ENCODE measurements at places on chromosomes 6 and 20.

GRCh38 chr20:2521369-2522305 is 12.9 kb upstream of the ZNF343 start:
- DNase-seq, result peak; percentile 33

DNA sequence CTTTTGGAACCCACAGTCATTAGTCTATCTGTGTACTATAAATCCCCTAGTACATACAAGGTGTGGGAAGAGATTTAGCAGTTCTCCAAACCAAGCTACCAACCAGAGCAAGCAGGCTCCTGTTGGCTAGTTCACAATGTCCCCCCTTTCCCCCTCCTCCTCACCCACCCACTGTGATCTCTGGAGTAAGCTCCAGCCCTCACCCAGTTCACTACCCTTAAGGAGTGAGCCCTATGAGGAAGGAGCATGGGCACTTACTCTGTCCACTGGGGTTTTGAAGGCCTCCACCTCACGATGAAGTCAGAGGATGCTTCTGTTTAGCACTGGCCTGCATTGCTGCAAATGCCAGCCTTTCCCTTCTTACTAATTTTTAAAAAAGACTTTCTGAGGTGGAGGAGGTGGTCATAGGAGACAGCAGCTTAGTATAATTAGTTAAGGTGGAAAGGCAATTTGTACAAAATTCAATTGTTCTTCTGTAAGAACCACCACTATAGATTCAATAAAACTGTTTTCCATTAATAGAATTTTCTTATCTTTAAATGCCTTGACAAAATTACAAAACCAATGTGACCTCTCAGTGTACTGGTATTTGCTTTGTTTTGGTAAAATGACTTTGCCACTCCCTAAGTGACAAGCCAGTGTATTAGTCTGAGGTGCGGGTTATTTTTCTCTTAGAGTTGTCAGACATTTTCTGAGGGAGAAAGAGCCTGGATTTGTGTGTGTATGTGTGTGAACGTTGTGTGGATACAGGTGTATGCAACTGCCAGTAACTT is 86.2 kb downstream of the TULP4 start:
- DNase-seq, result no peak

DNA sequence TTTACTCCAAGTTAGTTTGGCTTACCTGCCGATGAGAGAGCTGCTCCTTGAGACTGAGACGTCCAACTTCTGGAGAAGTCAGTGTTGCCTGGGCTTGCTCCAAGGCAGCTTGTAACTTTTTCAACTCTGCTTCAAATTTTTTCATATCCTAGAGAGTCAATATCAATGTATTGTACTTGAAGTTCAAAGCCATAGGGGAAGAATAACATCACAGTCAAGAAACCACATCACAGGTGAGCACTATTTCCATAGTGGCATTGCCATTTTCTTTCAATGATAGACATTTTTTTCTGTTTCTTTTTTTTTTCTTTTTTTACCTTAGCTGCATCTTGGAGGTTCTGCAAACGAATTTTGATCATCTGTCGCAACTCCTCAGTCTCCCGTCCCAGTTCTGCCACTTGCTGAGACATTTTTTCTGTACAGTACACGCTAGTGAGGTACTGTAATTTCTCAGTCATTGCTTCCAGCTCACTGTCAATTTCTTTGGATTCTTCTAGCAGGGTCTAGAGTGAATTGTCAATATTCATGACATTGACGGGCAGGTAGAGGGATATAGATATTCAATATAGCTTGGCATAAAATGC is 326.7 kb downstream of the SYNE1 start:
- DNase-seq, result no peak

- DNase-seq, result no peak
Observed at GRCh38 chr6:35370124-35370741, 27.9 kb downstream of the PPARD start.

- DNase-seq, result no peak
Observed at GRCh38 chr6:111487661-111488060, 4.6 kb upstream of the REV3L start.

DNA sequence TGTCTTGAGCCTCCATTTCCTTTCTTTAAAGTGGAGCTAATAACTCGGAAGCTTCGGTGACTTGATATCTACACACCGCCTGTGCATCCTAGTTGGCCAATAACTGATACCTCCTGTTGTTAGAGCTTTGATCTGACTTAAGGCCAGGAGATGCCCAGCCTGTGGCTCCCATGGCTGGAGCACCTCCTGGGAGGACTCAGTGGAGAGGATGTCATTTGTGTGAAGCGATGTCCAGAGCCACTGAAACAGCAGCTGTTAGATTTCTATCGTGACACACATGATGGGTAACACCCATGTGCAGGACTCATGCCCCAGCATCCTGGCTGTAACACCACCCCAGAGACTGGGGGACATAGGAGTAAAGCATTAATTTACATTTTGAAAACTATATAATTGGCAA is 30.8 kb downstream of the SDCBP2 start:
- DNase-seq, result no peak

- DNase-seq, result no peak
Observed at GRCh38 chr6:44064089-44064947, 62.9 kb downstream of the MRPL14 start.

DNA sequence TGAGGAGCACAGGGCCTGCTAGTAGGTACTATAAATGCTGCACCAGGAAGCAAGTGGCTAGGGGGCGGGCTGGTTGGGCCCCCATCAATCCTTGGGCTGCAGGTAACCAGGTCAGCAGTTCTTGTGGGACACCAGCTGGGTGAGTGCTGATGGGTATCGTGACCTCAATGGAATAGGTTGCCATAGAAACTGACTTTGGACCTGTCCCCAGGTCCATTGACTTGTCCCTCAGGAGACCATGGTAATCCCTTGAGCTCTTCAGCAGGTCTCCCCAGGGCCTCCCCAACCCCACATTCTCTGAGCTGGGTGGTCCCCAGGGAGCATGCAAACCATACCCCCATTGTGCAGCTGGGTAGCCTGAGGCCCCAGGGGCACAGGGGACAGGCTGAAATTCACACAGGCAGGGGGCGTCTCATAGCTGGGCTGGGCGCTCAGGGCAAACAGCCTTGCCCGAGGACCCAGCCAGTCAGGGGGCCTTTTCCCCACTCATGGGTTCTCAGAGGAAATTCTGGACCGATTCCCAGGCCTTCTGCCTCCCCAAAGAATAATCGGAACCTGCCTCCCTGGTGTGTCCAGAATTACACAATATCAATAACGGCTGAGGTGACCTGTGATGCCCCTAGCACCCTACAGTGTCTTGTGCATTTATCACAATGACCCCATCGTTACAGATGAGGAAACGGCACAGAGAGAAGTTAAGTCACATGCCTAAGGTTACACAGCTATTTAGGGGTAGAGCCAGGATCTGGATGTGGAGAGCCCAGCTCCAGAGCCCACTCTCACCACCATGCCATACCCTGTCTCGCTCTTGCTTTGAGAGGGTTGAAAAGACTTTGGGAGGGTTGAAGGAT is 35.9 kb downstream of the SRC start:
- DNase-seq, result no peak

- no peak for DNase-seq
Observed at GRCh38 chr6:131781687-131782086, 26.1 kb upstream of the ENPP1 start.

DNA sequence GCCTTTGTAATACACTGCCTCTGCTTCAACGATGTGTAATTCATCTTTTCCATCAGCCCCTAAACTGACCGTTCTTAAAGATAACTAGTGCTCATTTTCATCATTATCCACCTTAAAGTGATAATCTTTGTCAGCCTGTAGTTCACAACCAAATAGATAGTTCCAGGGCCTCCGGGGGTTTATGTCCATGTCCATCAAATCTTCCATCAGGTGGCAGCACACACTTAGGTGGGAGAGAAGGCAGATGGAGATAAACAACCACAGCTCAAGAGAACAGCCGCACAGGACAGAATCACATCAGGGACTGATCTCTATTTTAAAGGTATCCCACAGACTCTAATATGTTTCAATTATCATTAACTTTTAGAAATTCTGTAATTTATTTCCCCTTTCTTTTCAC is 90.9 kb downstream of the LMBRD1 start:
- no peak for DNase-seq

GRCh38 chr6:150143516-150144293 is 861 bp downstream of the PPP1R14C start:
- DNase-seq, result no peak

DNA sequence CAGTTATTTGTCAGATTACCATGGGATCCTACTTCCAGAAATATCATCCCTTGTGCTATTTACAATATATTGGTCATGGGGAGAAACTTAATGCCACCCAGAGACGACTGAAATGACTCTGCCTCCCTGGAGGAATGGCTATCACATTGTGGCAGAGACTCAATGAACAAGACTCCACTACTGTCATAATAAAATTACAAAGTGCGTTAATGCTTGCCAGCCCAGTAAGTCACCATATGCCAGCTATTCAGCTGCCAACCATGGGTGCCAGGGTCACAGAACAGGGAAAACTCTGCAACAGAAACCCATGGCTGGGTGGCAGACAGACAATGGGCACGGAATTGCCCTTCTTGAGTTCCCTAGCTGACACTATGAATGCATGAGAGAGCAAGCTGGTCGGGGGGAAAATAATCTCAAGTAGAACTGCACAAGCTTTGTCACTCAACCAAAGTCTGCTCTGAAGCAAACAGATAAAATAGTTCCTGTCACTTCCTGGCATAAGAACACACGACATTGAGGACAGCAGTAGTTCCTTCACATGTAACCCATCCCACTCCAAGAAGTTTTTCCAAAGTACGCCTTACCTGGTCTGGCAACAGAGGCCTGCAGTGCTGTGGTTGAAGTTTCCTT is 32.1 kb downstream of the TP53INP2 start:
- peak; percentile 74 for DNase-seq

- no peak for DNase-seq
Observed at GRCh38 chr6:39576556-39577303, 148.5 kb downstream of the KIF6 start.

DNA sequence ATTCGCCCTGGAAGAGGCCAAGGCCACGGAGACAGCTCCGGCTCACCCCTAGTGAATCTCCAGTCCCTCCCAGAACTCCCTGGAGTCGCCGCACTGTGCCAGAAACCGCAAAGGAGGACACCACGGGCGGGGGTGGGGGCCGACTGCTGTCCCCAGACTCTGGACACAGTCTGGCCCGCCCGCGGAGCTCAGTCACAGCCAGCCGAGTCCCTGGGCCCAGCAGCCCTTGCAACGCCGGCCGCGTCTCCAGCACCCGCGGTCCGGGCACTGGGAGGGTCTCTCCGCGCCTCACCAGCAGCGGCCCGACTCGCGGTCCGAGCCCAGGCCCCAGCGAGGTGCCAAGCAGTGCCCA is 518 bp downstream of the PEX6 start:
- DNase-seq, result peak; percentile 33

GRCh38 chr6:166998256-166999144 is 697 bp upstream of the CEP43 start:
- no peak for DNase-seq

- DNase-seq, result no peak
Observed at GRCh38 chr6:85669735-85670194, 27.1 kb upstream of the SYNCRIP start.

DNA sequence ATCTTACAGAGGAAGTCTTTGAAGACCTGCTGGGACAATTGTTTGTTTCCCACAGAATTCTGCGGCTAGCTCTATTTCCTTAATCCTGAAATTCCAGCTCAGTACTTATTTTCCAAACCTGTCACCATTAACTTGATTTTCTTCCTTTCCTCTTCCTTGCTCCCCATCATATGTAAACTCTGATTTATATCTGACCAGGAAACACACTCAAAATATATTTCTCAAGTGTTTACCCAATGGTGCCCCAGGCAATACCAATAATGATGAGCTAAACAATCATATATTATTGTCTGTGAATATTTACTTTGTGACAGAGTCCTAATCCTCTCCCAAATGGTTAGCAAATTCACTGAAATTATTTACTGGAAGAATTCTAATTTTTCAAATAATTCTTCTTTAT is 597.3 kb downstream of the PKHD1 start:
- DNase-seq, result no peak

DNA sequence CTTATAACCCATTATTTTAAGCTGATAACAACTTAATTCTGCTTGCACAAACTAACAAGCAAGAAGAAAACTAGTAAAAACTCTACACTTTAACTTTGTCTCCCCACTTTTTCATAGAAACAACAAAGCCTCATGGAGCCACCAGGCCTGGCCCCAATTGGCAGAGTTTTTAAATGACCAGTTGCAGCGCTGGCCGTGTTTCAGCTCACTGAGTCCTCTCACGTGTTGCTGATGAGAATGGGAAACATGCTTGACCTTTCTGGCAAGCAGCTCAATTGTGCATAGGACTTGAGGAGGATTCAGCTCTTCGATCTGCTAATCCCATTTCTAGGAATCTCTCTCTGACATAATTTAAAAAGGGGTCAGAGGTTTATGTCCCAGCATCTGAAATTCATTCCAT is 24.5 kb upstream of the GRM4 start:
- no peak for DNase-seq

GRCh38 chr6:122652431-122652830 is 42.2 kb downstream of the PKIB start:
- DNase-seq, result no peak

- no peak for DNase-seq
Observed at GRCh38 chr6:21264288-21265033, 329.1 kb upstream of the SOX4 start.

DNA sequence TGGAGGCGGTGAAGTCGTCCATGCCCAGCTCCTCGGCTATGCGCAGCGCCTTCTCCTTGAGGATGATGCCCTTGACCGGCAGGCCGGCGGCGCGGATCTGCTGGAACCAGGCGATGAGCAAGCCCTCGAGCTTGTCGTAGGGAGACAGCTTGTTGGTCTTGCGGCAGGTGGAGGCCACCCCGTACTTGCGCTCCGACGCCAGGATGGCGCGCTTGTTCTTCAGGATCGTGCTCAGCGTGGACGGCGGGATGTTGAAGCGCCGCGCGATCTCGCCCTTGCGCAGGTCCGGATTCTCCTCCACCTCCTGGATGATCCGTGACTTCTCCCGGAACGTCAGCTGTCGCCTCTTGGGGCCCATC is 435 bp downstream of the CENPB start:
- peak; percentile 37 for DNase-seq

GRCh38 chr20:62409931-62410745 is 3.1 kb upstream of the CABLES2 start:
- no peak for DNase-seq

- DNase-seq, result no peak
Observed at GRCh38 chr6:122075917-122076316, 323.5 kb upstream of the HSF2 start.

DNA sequence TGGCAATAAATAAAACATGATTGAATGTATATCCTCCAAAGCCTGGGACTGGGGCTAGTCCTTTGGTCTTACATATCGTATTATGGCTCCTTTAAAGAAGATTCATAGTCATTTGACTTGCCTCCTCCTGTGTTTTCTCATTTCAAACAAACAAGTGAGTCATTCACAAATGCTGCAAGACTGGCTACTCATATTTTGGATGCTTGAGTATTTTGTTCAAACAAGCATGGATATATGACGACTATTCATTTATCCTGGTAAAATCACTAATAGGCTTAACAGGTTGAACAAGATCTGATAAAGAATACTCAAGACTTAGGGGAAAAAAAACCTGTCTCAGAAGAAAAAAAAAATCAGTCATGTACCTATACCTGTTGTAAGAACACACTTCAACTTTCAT is 111.1 kb upstream of the CCDC28A start:
- DNase-seq, result no peak

- DNase-seq, result no peak
Observed at GRCh38 chr6:156167625-156168071, 609.5 kb upstream of the ARID1B start.
